ENCODE measurements at places on chromosomes 6 and 20.

GRCh38 chr20:14406495-14406894 lies 69.1 kb upstream of the FLRT3 start:
- DNase-seq = no peak

DNA sequence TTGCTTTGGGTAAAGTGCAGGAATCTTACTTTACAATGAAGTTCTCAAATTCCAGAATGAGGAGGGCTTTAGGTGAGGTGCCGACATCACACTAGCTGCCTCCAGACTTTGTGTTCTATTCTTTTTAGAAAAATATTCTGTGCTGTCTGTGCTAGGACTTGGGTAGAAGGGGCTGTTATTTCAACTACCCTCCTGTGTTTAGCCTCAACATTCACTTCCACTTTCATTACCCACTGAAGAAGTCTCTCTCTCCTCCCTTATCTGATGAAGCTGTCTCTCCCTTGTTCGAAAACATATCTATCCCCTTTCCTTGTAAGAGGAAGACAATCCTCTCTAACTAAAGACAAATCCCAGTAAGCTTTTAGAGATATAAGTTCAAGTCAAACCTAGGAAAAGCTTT lies 25.0 kb upstream of the BRPF3 start:
- DNase-seq = no peak

- DNase-seq = no peak
Observed at GRCh38 chr6:108727966-108728730, 120.1 kb upstream of the ARMC2 start.

DNA sequence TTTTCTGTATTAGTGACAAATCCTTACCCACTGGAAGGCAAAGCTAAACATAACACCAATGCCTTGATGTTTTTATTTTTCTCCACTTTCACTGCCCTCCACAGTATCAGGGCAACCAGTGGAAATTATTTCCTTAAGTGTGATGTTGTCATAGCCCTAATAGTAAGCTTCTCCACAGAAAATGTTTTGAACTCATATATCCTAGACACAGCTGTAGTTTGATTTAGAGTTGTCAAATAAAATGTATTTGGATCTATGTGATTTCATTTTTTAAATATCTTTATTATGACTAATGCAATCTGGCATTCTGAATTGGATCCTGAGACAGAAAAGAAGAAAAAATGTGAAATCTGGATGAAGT lies 70.9 kb upstream of the UFL1 start:
- DNase-seq = no peak

- no peak for DNase-seq
Observed at GRCh38 chr6:111980143-111980542, 73.8 kb upstream of the CCN6 start.

GRCh38 chr20:52447225-52447551 lies 255.6 kb upstream of the ZFP64 start:
- no peak for DNase-seq

DNA sequence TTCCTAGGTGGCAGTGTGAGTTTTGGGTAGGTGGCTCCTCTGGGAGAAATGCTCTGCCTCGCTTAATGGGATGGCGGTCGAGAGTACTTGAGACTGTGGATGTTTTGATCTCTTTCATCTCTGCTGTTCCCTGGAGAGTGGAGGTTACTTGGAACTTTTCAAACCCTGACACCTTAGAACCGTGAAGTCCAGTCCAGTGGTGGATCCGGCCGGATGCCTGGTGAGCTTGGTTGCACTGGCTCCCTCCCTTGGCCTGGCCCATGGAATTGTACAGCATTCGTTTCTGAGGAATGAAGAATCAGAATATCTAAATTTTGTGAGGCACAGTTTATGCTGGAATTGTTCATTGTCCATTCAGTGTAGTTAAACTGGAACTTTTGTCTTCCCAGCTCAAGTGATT lies 51.0 kb downstream of the CSE1L start:
- DNase-seq = no peak

- DNase-seq = no peak
Observed at GRCh38 chr6:146526192-146526591, 17.4 kb upstream of the RAB32 start.

DNA sequence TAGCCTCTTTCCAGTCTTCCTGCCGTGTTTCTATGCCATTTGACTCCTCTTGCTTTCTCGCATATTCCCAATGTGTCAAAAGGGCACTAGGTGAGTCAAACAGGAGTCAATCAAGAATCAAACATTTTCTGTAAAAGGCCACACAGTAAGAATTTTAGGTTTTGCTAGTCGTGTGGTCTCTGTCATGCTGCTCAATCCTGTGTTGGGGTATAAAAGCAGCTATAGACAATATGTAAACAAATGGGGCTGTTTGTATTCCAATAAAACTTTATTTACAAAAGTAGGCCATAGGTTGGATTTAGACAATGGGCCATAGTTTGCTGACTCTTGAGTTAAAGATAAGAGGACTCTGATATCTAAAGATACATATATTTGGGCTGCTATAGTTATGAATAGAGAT lies 235.4 kb upstream of the BTBD3 start:
- no peak for DNase-seq

DNA sequence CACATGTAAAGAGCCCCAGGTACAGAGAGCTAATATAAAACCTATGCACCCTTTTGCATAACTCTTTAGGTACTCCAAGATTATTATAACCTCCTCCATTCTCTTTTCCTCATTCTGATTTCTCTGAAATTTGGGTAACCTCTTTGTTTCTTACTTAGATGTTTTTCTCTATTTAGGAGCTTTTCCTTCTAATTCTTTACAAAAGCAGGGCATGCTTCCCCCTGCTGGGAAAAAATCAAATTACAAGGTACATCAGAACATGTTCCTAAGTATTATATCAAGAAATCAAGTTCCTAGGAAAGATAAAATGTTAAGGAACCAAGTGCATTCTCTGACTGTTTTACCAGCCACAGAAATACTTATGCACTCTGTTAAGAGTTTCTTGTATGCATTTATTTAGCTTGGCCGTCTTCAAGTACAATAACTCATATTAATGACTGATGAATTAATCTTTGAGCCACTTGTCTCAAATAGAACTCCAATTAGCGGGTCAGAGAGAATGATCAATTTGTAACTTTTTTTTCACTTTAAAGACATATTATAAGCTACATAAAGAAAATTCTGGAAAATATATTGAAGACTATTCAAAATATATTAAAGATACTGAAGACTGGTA lies 2.1 kb downstream of the KHDRBS2 start:
- no peak for DNase-seq

DNA sequence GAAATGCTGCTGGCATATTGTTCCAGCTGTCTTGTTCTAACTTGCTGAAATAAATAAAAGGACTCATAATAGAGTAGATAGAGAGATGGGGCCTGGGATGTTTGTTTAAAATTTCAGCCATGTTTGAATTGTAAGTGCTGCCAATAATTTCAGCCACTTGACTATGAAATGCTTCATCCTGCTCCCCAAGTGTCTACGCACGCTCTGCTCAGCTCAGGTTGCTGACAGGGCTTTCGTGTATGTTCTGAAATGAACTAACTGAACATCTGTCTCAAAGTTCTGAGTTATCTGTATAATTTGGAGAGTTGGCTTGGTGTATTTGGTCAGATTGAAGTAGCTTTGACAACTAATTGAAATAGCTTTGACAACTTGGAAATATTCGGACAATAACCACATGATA lies 387.8 kb downstream of the BMP2 start:
- no peak for DNase-seq

DNA sequence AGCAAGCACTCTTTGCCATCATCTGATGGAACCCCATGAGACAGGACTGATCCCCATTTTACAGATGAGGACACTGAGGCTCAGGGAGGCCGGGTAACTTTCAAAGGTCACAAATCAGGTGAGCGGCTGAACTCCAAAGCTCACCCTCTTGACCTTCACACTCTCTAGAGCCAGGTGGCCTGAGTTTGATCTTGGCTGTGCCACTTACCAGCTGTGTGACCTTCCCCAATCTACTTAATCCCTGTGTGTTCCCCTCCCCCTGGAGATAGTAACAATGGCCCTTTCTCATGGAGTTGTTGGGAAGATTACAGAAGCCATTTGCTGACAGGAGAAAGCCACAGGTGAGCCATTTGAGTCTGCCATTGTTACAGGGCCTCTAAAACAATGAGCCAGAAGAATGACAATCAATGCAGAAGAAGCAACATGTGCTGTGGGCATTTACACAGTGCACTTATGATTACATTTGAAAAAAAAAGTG lies 34.5 kb downstream of the BMP7 start:
- DNase-seq = no peak
